ENCODE measurements at places on chromosomes 13 and 19. TPM values are rescaled to one million over a fixed set of nuclear protein-coding genes. Genes with fewer than 3 reads are reported as not detected.

Gene TMEM145
- total RNA-seq = 19.4 TPM

Gene KLK3
- not detected for total RNA-seq

Gene PDE4A
- total RNA-seq = 2.1 TPM

Gene METTL21C
- not detected for total RNA-seq

Gene CFAP97D2
- not detected for total RNA-seq

Gene CEACAM18
- total RNA-seq = not detected

Gene ZNF208
- total RNA-seq = not detected

Gene VSTM1
- total RNA-seq = not detected

Gene SLC10A2
- total RNA-seq = 0.07 TPM

Gene SYNGR4
- total RNA-seq = not detected

Gene UBE2L5
- total RNA-seq = not detected

Gene UPK1A
- not detected for total RNA-seq

Gene LRRC4B
- total RNA-seq = 42.5 TPM

Gene PCP2
- not detected for total RNA-seq

Gene F7
- 1.2 TPM for total RNA-seq

Gene ZNF85
- 24.4 TPM for total RNA-seq

Gene PBX4
- 7.7 TPM for total RNA-seq

Gene TEX26
- not detected for total RNA-seq

Gene DKKL1
- 2.0 TPM for total RNA-seq

Gene NLRP4
- total RNA-seq = not detected

Gene CCL25
- total RNA-seq = not detected

Gene RFPL4AL1
- total RNA-seq = not detected

Gene PCSK4
- 10.4 TPM for total RNA-seq

Gene STARD13
- total RNA-seq = 23.6 TPM

Gene C1QTNF9B
- not detected for total RNA-seq

Gene GSX1
- 11.4 TPM for total RNA-seq

Gene TTYH1
- 180 TPM for total RNA-seq

Gene ZNF471
- not detected for total RNA-seq

Gene RFPL4A
- not detected for total RNA-seq

Gene MRPL4
- 75.4 TPM for total RNA-seq

Gene U2AF1L4
- total RNA-seq = 21.6 TPM

Gene SIAH3
- total RNA-seq = 0.42 TPM

Gene BICRA
- total RNA-seq = 28.9 TPM

Gene KLK14
- total RNA-seq = 0.75 TPM

Gene ANGPTL8
- not detected for total RNA-seq

Gene KLF1
- total RNA-seq = not detected

Gene ANGPTL4
- total RNA-seq = not detected

Gene SHISA7
- total RNA-seq = 0.59 TPM

Gene CYP4F2
- not detected for total RNA-seq

Gene NLRP11
- not detected for total RNA-seq

Gene SIRT2
- total RNA-seq = 27.4 TPM

Gene TNFRSF19
- total RNA-seq = 74.8 TPM

Measured in neural crest cell (in vitro differentiated cells).